ENCODE measurements at places on chromosomes 2 and 18.

- DNase-seq = no peak
These were observed 160.4 kb downstream of the EXOC6B start for GRCh38 chr2:72665448-72665847.

DNA sequence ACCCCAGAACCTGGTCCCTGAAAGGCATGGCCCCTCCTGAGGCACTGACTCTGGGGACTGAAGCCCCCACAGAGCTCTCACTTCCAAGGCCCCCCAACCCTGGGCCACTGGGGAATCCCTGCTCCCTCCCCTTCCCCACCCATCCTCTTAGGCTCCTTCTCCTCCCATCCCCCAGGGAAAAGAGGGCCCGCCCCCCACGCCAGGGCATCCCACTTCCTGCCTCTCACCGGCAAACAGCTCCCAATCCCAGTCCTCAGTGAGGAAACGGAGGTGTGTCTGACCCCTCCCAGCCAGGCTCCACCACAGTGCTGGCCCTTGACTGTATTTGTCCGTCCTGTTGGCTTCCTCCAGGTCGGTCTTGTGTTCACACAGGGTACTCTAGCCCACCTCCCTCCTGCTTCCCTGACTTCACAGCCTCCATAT is 35.0 kb upstream of the PTMA start:
- DNase-seq = no peak

DNA sequence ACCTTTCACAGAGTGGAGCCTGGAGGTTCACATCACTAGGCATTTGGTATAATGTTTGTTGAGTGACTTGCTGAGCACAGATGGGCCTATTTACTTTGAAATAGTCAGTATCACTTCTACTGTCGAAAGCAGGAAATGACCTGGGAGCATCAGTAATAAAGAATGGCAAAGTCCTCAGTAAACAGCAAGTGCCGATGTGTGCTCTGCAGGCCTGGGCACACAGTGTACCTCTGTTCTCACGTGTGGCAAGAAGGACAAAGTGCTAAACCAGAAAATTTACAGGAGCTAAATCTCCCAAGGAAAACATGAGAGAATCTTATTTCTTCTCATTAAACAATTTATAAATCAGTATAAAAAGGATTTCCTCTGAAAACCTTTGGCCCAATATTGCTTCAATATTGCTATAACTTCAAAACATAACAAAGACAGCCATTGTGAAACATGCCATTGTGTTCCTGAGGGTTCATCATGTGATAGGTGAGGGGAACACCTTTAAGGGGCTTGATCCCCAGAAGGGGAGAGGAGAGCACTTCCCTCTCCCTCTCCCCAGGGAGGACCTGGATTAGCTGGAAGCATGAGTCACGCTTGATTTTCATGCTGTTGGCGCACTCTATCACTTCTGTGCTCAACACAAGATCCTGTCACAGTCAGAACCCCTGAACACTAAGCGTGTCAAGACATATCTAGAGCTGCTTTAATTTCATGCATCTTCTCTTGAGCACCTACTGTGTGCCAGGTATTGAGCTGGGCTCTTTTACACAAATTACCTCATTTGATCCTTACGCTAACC is 131.5 kb upstream of the SMAD2 start:
- no peak for DNase-seq

DNA sequence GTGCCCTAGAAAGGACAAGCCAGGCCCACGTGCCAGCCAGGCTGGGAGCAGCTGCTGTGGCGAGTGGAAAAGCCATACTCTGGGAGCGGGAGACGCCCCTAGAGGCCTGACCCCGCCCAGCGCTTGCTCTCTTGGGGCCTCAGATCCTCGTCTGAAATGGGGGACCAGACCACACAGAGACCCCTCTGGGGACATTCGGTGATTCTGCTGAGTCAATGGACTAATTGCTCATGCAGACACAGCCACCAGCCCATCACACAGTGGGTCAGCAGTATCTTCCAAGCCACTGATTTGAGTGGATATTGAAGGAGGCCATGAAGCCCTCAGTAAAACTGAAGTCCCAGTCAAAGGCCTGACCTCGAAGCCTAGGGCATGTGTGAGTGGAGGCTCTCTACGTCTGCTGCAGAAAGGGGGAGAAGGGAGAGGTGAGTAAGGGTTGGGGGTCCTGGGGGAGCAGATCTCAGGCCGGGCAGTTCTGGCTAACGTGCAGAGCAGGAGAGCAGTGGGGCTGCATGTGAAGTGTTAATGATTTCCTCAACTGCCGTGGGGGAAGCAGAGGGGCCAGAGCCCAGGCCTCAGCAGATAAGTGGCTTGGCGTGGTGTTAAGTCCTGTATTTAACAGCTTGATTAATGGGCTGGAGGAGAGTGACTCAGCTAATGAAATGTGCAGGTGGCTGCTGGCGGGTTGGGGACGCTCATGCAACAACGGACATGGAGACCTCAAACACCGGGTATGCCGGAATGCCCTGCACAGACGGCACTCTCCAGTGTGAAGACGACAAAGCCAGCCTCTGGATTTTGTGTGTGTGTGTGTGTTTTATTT is 104.4 kb upstream of the TWIST2 start:
- DNase-seq = no peak

DNA sequence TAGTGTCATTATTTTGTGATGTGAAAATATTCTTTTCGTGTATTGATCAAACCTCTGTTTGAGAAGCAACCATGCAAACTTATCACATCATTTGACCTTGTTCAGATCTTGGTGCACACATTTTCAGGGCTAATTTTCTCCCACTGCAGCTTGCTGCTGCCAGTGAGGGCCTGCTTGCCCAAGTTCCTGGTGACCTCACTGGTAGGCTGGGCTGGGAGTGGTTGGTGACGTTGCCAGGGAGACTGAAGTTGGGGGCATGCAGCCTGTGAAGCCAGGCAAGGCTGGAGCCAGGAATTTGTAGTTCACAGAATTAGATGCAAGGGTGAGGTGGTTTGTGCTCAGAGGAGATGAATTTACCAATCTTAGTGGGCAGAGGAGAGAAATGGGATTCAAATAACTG is 38.5 kb downstream of the PARD3B start:
- no peak for DNase-seq

DNA sequence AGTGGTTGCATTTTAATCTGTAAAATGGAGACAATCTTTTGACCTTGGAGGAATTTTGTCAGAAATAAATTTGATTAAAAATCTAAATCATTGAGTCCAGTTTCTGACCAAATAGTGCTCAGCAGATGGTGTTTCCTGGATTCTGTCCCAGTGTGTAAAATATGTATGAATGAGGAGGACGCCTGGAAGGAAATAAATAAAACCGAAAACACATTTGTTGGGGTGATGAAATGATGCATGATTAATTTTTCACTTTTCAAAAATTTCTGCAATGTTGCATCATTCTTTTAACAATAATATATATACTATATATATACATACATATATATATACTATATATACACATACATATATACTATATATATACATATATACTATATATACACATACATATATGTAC is 261.1 kb upstream of the TRIB2 start:
- DNase-seq = no peak

Measured in skeletal muscle cell (primary cell).